Thoracic aorta (tissue), 2 donors: ENCODE measurements at places on chromosomes 6 and 20.

GRCh38 chr6:116459927-116460326, 1.2 kb upstream of the CALHM6 start:
- no peak for DNase-seq

DNA sequence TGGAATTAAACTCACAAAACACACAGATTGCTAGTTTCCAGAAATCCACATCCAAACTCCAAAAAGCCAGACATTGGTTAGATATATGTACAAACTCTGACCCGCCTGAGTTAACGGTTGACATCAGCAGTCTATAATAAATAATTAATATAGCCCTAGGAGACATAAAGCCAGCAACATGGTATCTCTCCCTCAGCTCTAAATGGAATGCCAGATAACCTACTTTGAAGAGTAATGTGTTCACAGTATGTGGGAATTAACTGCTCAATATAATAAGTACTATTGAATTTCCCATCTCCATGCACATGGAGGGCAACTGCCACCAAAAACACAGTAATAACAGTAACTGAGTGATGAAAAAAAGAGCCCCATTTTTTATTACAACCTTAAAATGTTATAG, 383.2 kb downstream of the CD83 start:
- DNase-seq = no peak

DNA sequence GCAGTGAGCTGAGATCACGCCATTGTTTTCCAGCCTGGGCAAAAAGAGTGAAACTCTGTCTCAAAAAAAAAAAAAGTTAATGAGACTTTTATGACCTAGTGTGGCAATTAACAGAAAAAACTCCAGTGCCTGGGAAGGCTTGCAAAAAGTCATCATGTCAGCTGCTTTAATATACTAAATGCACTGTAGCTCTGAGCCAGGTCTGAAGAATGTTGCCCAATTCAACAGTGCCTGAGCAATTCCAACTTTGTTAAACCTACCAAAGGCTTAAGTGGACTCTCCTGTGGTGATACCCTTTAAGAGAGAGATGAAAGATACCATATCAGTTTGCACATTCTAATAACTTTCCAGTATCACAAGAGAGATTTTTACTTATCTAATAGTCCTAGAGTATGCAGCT, 6.5 kb upstream of the ROS1 start:
- DNase-seq = no peak

DNA sequence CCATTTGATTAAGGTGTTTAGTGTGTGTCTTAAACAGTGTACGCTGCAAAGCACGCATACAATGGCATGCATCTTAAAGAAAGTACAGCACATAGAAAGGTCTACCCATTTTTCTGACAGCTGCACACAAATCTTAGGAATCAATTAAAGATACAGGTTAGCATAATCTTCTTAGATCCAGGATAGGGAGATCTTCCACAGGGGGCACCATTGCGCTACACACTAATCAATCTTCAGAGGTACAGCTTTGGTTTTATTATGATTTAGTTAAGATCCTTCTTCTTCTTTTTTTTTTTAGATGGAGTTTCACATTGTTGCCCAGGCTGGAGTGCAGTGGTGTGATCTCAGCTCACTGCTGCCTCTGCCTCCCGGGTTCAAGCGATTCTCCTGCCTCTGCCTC, 63.7 kb upstream of the BEND3 start:
- DNase-seq = no peak

DNA sequence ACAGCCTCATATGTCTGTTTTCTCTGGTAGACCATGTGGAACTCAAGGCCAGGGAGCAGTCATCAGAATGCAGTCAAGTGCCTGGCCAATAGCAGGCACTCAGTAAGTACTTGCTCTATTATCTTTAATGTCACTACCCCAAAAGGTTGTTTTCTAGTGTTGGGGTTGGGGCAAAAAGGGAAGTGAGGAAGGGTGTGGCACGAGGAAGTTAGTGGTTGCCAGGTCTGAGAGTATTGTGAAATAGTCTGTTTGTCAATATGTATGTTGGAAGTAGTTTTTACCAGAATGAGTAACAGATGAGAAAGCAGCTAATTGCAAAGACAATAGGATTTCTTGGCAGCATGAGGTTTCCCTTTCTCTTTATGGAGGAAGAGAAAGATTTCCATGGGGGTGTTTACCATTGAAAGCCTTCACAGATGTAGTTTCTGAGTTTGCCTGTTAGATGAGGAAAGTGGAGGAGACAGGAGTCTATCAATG, 59.5 kb upstream of the ARMH2 start:
- no peak for DNase-seq

GRCh38 chr6:56640374-56640773, 2.3 kb downstream of the DST start:
- no peak for DNase-seq

- peak; percentile 13 for DNase-seq
Observed at GRCh38 chr6:160930547-160931377, 60.8 kb upstream of the MAP3K4 start.

- no peak for DNase-seq
Observed at GRCh38 chr6:127100510-127101140, 17.8 kb upstream of the RSPO3 start.

- no peak for DNase-seq
Observed at GRCh38 chr6:136405420-136406029, 115.9 kb upstream of the BCLAF1 start.

- no peak for DNase-seq
Observed at GRCh38 chr6:18101873-18102272, 20.6 kb downstream of the NHLRC1 start.

DNA sequence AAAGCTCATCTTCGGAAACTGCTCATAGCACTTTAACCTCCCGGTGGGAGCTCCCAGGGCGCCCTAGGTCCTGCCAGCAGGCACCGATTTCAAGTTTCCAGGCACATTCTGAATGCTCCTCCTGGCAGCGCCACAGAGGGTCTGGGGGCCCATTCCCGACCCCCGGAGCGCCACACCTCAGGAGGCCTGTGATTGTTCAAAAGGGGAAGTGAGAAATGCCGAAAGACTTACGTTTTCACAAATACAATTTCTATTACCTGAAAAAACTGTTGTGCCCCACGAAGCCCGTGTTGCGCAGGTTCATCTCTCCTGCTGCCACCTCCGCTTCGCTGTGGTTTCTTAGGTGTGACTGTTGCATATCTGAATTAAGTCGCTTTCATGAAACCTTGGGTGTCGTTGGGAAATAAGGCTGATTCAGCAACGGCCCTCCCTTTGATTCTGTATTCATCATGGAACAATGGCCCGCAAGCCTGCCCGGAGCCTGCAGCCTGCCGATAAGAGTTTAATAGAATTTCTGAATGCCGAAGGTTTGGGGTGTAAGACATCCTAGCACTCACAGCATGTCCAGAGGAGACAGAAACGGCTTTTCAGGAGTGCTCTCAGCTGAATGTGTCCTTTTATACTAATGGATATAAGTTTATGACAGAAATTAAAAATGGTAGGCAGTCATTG, 1.9 kb upstream of the MYT1 start:
- DNase-seq = no peak

GRCh38 chr20:20802328-20802727, 89.9 kb upstream of the RALGAPA2 start:
- no peak for DNase-seq

DNA sequence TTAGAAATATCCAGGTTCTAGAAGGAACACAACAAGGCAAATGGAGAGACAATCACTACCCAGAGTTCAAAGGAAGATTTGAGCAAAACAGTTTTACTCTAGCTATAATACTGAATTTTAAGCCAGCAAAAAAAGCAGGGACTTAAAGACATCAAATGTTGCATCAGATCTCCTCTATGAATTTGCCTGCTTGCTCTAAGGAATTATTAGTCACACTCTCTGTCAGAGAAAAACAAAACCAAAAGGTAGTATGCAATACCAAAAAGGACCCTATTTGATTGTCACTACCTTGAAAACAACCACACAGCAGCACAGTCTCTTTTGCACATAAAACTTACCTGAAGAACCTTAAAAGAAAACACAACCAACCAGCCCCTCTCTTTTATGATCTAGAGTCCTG, 46.3 kb downstream of the BTBD9 start:
- no peak for DNase-seq

DNA sequence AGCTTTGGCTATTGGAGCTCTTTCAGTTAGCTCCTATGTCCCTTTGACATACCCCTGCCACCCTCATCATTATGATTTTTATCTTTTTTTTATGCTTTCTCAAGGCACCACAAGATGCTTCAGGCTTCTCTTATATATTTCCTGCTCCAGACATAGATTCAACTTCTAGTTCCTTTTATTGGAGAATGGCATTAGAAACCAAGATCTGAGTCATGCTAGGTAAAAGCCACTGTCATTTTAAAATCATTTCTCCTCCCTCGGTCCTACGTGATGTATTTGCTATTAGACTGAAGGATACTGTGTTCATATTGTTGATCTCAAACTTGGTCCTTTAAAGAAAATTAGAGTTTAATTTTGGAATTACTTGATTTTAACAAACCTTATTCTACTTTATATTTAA, 8.3 kb downstream of the TENT5A start:
- DNase-seq = no peak

DNA sequence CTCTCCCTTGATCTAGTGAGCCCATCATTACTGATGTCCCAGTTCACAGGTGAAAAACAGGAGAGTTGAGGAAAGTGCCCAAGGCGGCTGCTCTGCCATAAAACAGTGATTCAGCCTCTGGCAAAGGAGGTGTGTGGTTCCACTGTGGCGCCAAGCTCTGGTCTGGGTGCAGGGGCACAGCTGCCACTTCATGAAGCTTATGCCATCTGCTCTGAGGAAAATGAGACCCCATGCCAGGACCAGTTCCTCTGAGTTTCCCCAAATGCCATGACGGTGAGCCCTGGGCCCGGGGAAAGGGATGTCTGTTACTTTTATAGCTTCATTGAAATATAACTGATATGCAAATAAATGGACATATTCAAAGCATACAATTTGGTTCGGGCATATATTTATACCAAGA, 33.7 kb upstream of the ZBP1 start:
- no peak for DNase-seq

DNA sequence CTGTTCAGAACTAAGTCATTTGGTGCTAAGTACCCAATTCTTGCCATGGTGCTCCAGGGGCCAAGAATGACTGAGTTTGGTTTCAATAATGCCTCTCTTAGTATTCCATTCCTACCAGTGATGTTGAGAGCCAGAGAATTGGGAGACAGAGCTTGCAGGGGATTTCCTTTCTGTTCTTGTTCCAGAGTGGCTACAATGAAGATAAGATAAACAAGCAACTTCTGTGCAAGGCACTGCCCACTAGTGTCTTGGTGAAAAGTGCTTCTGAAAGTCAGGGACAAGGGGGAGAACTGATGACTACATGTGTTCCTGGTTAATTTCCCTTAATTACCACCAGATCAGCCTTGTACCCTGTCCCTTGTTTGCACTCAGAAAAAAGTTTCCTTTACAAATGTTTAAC, 421.6 kb downstream of the BCKDHB start:
- DNase-seq = no peak

DNA sequence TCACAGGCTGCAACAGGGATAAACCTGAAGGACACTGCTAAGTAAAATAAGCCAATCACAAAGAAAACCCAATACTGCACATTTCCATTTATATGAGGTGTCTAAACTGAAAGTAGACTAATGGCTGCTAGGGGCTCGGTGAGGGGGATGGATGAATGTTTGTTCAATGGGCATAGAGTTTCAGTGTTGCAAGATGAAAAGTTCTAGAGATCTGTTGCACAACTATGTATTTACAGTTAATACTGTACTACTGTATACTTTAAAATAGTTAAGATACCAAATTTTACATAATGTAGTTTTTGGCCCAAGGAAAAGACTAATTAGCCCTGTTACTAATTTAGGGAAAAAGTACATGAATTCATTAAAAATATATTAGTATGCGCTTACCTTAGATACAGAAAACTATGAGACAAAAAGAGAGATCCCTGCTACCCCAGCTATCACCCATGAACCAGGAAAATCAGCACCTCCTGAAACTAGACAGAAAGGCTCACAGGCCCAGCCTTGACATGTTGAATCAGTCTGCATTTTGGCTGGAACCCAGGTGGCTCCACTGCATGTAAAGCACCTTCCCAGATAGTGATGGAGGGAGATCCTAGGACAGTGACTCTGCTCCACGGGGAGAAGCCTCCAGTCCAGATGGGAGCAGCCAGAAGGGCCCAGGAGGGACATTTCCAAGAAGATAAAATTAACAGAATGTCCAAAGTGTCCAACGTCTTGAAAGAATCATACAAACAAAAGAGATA, 16.1 kb downstream of the HLA-F start:
- DNase-seq = no peak

DNA sequence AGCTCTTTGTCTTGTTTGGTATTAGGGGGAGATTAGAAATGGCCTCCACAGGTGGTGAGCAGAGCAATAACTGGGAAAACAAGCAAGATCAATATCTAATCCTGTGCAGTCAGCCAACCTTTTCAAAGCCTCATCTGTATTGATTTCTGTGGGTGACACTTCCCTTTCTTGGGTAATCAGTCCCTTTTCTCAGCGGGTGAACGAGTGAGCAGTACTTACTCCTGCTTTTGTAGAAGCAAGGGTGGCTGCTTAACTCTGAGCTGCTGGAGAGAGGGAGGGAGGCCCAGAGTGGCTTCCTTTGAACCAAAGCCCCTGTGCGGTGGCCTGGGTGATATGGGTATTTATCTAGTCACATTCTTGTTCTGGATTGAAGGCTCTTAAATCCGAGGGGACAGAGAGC, 254.8 kb upstream of the CHD6 start:
- DNase-seq = no peak

GRCh38 chr6:55016261-55016660, 158.1 kb upstream of the HCRTR2 start:
- no peak for DNase-seq

DNA sequence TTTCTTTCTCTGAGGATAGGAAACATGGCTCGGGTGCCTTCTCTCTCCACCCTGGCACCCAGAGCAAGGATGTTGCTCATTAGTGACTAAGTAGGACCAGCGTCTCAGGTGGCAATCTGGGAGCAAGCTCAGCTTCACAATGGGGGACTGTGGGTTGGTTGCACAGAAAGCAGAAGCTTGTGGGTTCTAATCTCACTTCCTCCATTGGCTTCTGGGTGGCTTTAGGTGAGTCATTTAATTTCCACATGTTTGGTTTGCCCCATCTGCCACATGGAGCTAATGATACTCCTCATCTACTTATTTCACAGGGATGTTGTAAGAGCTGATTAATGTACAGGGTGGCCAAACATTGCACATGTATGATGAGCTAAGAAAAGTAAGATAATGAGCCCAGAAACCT, 54.8 kb upstream of the AKIRIN2 start:
- DNase-seq = no peak

DNA sequence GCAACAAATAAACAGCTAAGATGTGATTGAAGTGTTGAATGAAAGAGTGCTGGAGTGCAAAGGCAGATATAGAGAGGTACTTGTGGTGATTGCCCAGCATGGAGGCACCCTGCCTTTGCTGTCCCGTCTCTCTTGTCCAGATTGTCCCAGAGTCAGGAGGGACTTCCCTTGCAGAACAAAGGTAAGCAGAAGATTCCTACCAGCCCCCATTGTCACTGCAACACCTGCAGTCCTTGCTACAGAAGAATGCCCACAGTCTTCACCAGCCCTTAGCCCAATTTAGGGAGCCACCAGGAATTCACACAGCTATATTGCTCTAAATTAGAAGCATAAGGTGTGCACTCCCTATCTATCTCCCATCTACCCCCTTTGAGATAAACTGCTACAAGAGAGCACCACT, 491.8 kb downstream of the KIF16B start:
- no peak for DNase-seq
